ENCODE measurements at places on chromosomes 1 and 21. TPM values are rescaled to one million over a fixed set of nuclear protein-coding genes. Genes with fewer than 3 reads are reported as not detected.

DNA sequence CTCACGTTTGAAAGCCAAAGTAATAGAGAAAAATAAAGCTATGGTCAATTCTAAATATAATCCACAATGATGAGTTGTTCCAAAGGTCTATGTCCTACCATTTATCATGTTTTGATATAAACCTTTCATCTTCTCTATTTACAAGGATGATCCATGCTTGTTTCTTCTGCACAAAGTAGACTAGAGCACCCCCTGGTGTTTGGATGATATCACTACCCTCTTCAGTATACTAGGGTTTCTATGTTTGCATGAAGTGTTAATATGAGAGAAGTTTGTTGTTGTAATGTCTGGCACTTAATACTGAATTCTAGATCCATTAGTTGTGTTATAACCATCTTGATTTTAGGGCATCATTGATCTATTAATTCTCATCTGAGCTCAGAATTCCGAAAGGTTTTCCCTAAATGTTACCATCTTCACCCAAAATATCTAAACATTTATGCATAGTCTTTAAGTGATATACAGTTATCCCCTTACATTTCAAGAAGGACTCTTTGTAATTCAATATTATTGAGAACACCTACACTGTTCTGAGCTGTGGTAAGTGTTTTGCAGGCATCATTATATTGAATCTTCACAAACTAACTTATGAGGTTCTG is 21.1 kb downstream of the CLDN8 start:
- DNase-seq: peak; percentile 60

GRCh38 chr1:207156095-207156494 is 52.1 kb downstream of the C4BPA start:
- no peak for DNase-seq

DNA sequence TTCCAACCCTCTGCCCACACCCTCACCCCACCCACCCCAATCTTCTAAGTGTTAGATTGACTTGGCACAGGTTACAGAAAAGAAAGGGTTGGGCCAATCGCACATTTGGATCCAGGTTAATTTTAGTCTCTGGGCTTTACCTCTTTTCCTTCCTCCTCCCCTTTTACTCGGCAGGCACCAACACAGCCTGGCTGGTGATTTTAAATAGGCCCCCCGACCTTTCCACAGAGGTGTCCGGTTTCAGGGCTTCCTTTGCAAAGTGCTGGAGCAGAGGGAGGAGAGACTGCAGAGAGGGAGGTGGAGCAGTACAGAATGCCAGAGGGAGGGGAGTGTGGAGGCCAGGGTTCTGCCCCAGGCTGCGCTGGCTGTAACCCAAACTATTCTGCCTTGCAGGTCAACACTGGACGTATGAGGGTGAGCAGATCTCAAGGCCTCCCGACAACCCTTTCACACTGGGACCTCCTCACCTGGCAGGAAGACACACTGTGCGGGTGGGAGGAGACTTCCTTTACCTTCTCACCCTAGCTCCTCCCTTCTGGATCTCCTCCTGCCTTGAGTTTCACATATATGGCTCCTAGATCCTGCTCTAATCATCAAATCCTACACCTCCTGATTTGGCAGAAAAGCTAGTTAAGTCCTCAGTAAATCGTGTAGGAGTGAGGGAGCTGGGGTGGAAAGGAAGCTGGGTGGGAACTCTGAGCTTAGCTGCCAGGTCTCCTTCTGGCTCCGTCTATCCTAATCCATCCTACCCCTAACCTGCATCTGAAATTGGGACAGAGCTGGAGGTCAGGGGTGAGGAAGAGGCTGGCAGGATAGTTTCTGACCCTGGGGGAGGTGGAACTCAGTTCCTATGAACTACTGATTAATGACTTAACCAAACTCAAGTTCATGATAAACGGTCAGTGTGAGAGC is 2.4 kb downstream of the CA14 start:
- DNase-seq: no peak

The A3GALT2 gene
- not detected for total RNA-seq

DNA sequence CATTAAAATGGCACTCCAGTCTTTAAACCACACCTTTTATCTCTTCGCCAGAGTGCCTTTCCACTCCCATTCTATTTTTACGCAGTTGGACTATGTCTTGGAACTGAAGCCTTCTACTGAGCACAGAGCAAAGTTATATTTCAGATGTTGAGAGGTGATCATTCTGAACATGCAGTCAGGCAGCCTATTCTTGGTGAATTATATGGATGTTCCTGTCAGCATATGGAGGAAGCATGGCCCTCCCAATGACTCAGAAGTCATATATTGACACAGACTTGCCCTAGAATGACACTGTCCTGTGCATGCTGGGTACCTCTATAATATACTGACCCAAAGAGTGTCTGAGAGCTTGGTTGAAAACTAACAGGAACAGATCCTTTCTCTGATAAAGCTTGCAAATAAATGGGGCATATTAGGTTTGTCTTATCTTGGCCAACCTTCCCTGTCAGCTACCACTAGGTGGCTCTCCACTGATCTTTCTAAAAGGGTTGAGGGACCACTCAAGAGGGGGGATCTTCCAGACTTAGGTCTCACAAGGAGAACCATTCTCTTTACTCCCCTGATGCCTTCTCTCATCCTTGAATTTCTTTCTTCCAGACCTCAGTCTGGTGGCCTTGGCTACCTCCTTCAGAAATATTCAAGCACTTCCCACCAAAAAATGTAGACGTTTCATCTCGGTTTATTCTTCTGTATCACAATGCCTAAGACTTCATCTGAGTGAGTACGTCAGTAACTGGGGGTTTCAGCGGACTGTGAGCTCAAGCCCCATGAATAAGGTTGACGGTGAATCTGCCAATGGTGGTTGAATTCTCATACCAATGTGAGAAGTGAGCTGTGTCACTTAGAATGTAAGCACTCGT is 11.8 kb upstream of the ALG14 start:
- peak; percentile 71 for DNase-seq

- no peak for DNase-seq
Measured at GRCh38 chr1:206059355-206059915, 6.5 kb downstream of the RHEX start.

The FCRL6 gene
- not detected for total RNA-seq

DNA sequence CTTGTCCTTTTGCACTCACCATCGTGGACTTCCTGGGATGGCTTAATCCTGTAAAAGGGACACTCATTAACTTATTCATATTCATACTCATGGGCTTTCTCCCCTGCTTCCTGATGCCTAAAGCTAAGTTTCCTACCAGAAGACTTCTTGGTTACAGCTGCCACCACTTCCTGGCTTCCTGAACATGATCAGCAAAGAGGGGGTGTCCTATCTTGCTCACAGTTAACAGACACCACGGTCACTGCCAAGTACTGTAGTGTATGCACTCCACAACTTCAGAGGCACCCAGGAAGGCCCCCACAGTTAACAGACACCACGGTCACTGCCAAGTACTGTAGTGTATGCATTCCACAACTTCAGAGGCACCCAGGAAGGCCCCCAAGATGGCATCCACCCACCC is 177.8 kb downstream of the SIPA1L2 start:
- peak; percentile 62 for DNase-seq

Measured in activated CD4-positive, alpha-beta T cell treated with anti-CD3 and anti-CD28 coated beads, Interleukin-2, amount 10 ng/mL, durations not matched to agents 24 days and 14 days (primary cell).